ENCODE measurements at places on chromosomes 5 and 9.

GRCh38 chr5:61052882-61053281, 107.9 kb downstream of the NDUFAF2 start:
- peak; percentile 54 for DNase-seq

DNA sequence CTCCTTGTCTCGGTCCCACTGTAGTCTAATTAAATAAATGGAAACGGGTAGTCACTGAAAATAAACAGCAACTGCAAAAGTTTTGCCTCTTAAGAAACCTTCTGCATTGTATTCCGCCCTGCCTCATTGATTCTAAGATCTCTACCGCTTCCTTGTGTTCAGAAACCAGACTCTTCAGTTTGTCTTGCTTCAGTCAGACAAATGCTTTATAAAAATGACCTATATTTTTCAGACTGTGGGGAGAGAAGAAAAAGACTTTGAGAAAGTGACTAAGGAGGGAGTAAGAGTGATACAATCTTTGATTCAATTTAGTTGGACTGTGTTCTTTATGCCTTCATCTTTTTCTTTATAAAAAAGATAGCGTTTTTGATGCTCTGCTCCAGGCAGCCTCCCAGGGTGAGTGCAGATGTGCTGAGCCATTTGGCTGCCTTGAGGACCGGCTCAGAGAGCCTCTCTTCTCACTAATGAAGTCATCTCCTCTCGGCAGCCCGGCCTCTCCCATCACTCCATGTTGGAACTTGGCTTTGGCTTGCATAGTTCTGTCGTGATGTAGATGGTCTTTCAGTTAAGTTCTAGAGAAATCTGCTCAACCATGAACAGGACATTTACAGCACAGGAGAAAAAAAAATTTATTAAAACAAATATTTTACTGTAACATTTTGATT, 4.0 kb upstream of the VCAN start:
- DNase-seq, result no peak

- DNase-seq, result no peak
These were observed 24.3 kb downstream of the FBXO38 start for GRCh38 chr5:148408092-148408491.

DNA sequence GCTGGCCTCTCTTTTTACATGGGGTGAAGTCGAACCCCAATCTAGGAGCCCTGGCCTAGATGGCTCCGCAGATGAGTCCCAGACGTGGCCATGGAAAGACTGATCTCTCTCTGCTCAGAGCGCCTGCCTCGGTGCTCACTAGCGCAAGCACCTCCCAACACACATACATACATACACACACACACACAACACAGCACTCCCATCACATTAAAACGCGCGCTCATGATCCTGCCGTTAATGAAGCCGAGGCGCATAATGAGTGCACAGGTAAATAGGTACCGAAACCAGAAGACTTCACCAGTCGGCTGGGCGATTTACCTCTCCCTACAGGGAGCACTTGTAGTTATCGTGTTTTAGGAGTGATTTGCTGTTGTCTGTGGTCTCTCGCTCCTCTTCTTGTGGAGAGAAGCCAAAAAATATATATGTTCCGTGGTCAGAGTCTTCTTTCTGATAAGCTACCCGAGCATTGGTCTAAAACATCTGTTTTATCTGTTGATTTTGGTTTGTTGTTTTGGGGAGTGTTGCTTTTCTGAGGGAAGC, 207.7 kb downstream of the MEF2C start:
- no peak for DNase-seq

- DNase-seq, result no peak
These were observed 94.7 kb downstream of the EBF1 start for GRCh38 chr5:159005062-159005461.

- DNase-seq, result no peak
These were observed 6.8 kb downstream of the RPL12 start for GRCh38 chr9:127444283-127444920.

DNA sequence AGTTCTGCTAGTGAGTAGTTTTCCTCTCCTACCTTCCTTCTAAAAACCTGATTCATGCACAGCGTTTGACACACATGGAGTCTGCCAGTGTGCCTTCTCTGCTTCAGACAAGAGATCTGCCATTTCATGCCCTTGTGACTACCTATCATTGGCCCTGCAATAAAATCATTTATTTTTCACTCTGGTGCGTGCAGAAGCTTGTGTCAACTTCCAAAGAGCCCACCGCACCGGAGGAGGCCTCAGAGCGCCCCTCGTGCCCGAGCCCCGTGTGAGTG, 13.7 kb downstream of the HNRNPH1 start:
- DNase-seq, result no peak

DNA sequence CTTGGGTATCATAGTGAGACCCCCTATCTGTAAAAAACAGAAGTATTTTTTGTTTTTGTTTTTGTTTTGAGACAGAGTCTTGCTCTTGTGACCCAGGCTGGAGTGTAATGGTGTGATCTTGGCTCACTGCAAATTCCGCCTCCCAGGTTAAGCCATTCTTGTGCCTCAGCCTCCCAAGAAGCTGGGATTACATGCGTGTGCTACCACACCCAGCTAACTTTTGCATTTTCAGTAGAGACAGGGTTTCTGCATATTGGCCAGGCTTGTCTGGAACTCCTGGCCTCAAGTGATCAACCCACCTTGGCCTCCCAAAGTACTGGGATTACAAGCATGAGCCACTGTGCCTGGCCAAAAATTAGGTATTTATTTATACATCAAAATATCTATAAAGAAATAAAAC, 10.2 kb upstream of the CCDC171 start:
- no peak for DNase-seq

DNA sequence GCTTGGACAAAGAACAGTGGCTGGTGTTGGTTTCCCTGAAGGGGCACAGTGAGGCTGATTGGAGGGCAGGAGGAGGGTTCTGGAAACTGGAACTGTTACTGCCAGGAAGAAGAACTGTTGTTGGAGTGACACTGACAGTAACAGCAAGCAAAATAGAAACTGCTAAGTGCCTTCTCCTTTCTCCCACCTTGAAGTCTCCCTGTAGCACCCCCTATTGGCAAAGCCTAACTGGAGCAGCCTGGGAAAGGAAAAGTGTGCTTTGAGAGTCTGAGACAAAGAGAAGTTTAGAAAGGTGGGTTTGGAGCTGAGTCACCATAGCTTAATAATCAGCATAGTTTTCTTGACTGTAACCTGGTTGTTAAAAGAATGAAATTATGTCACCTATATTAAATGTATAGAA, 2.5 kb upstream of the TMEM174 start:
- DNase-seq, result no peak

- DNase-seq, result no peak
These were observed 11.0 kb upstream of the ADAMTS2 start for GRCh38 chr5:179355976-179356974.

DNA sequence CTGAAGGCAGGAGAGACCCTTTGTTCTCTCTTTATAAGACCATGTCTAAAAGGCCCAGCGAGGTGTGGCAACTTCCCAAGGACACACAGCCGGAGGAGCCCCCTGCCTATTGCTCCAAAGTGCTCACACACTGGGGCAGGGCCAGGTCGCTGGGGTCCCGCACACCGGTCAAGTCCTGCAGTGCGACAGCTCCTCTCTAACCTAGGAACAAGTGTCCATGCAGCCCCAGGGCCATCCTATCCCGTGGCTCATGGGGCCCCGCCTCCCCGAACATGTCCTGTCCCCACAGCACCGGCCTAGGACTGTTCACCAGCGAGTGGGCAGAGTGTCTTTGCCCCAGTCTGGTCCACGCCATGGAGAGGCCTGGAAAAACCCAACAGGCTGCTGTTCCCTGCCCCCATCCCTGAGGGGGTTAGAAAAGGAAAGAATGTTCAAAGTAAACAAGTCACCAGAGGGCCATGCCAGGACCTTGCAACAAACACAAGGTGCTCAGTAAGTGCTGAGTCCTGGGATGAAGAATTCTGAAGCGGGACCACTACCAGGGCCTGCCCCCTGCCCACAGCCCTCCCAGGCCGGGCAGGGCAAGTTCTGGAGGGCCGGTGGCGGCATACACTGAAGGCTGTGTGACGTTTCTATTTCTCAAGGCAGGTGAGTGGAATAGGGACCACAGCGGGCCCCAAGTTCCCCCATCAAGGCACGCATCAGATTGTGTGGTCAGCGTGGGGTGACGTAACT, 938 bp downstream of the NINJ1 start:
- no peak for DNase-seq
